Stimulated activated CD4-positive, alpha-beta T cell treated with anti-CD3 and anti-CD28 coated beads, TNF-alpha, amount 100 ng/mL, for 1 hour (primary cell): ENCODE measurements at places on chromosomes 12 and 14.

DNA sequence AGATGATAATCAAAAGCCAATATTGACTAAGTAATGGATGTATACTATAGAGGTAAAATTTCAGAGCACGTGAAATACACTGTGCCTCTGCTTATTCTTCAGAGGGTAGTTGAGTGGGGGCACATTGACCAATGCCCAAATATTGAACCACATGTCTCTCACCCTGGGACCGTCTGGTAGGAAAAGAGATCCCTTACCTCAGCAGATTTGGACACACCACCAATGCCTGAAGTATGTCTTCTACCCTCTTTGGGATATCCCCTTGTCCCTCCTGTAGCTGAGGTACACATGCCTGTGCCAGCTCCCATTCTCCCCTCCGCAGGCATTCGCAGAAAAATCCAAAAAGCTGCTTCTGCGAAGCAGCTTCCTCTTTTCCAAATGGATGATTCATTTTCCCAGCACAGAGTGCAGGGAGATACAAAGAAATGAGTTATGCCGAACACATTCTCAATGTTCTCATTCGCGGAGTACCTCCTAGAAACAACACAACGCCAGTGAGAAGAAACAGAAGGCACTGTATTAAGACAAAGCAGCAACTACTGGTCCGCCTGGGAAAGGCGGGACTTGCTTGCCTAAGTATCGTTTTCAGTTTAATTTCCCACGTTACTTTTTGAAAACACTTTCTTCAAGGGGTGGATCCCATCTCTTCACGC lies 691 bp downstream of the ZFYVE26 start:
- no peak for DNase-seq

DNA sequence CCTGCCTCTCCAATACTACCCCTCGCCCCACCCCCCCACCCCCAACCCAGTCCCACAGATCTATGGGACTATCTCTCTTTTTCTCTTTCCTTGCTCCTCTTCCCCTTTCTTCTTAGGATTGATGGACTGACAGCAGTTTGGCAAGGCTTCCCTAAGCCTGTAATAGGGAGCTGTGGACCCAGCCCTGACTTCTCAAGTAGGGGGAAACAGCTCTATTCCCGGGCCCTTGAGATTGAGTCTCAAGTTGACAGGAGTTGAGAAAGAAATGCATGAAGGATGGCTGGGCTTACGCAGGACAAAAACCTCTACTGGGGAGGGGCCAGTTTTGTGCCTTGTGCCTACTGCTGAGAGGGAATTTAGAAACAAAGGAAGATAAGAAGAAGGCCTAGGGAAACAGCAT lies 60.4 kb downstream of the SMUG1 start:
- no peak for DNase-seq

DNA sequence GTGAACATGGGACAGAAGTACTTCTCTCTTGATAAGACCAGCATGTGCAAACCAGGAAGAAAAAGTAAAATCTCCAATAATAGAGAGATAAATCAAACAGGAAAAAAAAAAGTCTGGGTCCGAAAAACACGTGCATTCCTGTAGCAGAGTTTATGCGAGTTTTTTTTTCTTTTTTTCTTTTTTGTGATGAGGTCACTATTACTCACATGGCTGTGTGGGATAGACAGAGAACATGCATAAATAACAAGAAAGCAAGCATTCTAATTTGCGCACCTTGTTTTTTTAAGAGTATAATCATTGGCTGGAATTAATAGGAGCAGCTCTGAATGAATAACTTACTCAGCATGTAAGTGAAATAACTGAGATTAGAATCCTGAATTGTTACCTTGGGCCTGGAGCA lies 91.9 kb upstream of the CPM start:
- no peak for DNase-seq

DNA sequence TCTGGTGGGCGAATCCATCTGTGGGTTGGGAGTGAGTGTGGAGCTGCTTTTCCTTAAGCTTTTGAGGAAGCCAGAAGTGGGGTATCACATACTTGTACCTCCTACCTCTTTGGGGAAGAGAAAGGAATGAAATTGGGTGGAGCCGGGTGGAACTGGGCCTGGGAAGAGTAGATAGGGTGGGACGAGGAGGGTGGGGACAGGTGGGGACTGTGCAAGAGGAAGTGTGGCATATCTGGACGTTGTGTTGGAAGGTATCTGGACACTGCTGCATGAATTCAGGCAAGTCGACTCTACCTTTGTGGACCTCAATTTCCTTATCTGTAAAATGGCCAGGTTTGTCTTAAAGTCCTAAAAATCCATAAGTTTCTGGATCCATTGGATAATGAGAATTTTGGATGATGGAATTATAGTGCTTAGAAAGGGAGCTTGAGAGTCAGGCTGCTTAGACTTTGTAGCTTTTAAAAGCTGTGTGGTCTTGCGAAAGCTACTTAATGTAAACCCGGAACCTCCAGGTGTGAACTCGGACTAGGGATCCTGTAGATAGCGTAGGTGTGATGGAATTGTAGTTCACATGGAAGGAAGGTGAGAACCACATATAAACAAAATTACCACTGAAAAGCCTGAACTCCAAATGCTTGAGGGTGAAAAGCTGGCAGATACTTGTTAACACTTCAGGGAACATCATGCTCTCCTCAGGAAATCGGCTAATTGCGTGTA lies 2.1 kb downstream of the VRTN start:
- no peak for DNase-seq

DNA sequence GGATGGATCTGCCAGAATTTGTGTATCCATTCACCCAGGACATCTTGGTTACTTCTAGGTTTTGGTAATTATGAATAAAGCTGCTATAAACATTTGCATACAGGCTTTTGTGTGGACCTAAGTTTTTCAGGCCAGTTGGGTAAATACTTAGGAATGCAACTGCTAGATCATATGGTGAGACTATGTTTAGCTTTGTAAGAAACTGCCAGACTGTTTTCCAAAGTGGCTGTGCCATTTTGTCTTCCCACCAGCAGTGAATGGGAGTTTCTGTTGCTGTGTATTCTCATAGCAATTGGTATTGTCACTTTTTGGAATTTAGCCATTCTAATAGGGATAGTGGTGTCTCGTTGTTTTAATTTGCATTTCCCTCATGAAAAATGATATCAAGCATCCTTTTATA lies 133.0 kb downstream of the KIF26A start:
- DNase-seq, result no peak

- DNase-seq, result no peak
Observed at GRCh38 chr14:68089146-68089731, 269.7 kb downstream of the RAD51B start.

GRCh38 chr12:88406905-88407304 lies 173.4 kb downstream of the KITLG start:
- DNase-seq, result no peak

- DNase-seq, result no peak
Observed at GRCh38 chr12:3624273-3624672, 128.6 kb downstream of the CRACR2A start.
